ENCODE measurements at places on chromosomes 7 and 10.

DNA sequence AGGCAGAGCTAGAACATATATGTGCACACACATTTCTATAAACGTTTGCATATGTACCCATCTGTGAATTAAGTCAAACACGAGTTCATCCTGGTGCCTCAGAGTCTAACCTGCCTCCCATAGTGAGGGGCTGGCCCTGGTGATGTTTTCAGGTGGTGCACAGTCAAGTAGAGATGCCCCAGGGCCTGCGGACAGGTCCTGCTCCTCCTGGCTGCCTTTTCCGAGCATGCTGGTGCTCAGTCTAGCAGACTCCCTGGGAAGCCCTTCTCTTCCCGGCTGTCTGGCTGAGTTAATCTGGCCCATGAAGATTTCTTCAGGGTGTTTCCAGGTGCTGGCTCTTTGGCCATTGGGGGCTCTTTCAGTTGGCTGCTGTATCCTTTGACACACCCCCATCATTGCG lies 14.3 kb downstream of the ADCY1 start:
- no peak for DNase-seq

DNA sequence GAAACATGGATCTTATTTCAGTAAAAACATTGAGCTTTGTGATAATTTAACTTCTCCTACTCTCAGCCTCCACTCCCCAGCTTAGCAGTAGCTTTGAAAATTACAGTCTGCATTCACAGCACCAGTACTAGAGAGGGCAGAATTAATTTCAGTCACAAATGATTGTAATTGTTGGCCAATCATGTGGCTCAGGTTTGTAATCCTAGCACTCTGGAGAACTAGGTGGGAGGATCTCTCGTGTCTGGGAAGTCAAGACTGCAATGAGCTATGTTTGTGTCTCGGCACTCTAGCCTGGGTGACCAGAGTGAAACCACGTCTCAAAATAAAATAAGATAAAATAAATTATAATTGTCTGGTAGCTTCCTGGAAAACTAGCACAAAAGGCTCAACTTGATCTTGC lies 620.9 kb downstream of the TNS3 start:
- DNase-seq: no peak

DNA sequence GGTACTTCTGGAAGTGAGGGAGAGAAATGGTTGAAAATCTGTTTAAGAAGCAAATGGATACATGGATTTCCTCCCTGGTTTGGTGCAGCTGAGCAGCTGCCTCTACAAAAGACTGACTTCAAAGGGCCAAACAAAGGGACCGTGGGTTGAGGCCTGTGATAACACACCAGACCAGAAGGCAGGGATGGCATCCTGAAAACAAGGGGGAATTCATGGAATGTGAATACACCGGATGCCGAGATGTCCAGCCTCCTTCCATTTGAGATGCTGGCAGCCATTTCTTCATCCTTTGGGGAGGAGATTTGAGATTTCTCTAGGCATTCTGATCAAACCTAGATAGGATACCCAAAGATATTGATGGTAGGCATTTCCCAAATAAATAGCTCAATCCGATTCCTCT lies 36.9 kb downstream of the TAF3 start:
- DNase-seq: no peak

GRCh38 chr7:36198854-36199266 lies 45.8 kb downstream of the EEPD1 start:
- DNase-seq: no peak

- peak; percentile 70 for DNase-seq
Measured at GRCh38 chr7:131111081-131111576, 216.5 kb upstream of the MKLN1 start.

All from hepatic stellate cell (primary cell).